Hematopoietic multipotent progenitor cell treated with erythropoietin and hydrocortisone succinate and interleukin-3 and kit ligand, for 17 days (in vitro differentiated cells): ENCODE measurements at places on chromosomes 6 and 20.
A peak's percentile ranks its signal among the peaks of the same experiment; 100 is the strongest.

- DNase-seq = no peak
Measured at GRCh38 chr6:34583861-34584604, 27.9 kb upstream of the SPDEF start.

DNA sequence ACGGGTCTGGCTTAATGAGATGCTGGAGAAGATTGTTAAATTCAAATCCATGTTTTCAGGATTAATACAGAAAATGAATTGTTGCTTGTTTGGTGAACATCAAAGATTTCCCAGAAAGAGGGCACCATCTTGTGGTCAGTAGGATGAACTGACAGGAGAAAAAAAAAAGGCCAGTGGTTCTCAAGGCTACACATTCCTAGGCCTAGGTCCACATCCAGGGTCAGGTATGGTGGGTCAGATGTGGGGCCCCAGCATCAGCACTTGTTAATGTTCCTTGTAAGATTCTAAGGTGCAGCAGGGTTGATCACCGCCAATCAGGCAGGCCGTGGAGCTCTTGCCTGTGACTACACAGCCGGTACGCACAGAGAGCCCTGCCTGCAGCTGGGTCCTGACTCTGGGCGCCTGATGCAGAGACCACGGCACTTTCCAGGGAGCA lies 34.0 kb upstream of the FOXO3 start:
- peak; percentile 56 for DNase-seq

GRCh38 chr6:90764001-90764400 lies 177.1 kb upstream of the MAP3K7 start:
- DNase-seq = no peak

DNA sequence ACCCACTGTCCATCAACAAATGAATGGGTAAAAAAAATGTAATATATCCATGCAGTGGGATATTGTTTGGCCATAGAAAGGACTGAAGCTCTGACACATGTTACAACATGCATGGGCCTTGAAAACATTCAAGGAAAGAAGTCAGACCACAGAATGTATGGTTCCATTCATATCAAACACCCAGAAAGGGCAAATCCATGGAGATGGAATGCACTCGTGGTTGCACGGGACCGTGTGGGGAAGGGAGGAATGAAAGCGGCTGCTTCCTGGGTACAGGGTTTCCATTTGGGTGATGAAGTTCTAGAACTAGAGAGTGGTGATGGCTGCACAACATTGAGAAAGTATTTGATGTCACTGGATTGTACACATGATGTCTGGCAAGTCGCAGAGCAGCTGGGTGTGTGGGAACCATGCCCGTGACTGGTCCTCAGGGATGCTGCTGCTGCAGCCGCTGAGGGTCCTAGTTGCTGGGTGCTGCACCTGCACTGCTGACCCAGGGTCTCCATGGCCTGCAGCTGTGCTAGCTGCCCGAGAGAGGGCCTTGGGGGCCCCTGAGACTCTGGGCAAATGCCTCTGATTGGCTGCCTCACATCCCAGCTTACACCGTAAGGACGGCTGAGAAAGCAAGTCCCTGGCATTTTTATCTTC lies 220.3 kb downstream of the NRN1 start:
- DNase-seq = no peak

DNA sequence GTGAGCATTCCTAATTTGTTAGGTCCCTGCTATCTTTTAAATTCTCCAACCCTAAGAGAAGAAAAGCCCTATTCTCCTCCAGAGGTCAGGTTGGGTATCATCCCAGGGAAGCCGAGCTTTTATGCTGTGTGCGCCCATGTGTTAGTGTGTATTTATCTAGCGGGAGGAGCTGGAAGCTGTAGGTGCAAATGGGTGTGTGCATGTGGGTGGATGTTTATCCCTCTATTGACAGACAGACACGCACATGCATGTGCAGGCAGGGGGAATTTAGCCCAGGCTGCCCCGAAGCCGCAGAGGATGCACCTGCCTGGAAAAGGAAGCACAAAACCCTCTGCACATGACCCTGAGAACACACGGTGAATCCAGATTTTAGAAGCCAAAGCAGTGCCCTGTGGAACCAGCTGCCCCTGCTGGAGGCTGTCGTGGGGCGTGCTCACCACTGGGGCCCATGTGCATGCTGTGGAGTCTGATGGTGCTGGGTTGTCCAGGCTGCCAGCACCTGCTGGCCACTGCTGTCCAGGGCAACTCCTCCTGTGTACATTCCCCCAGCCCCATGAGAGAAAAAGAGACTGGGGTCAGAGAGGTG lies 397.5 kb downstream of the TAF4 start:
- DNase-seq = no peak

DNA sequence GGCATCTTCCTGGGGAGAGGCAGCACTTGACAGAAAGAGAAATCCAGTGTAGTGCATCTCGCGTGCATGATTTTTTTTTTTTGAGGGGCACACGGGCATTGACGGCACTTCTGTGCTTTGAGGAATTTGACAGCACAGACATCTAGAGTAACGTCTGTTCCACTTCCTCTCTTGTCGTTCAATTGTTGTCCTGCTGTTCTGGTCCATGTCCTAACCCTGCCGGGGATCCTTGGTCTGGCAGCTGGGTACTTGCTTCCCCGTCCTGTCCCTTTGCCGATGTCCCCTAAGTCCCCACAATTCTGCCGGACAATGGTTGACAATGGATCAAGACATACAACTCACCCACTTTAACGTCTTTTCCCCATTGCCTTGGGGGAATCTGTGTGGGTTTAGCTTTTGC lies 46.0 kb upstream of the NAA20 start:
- DNase-seq = no peak

DNA sequence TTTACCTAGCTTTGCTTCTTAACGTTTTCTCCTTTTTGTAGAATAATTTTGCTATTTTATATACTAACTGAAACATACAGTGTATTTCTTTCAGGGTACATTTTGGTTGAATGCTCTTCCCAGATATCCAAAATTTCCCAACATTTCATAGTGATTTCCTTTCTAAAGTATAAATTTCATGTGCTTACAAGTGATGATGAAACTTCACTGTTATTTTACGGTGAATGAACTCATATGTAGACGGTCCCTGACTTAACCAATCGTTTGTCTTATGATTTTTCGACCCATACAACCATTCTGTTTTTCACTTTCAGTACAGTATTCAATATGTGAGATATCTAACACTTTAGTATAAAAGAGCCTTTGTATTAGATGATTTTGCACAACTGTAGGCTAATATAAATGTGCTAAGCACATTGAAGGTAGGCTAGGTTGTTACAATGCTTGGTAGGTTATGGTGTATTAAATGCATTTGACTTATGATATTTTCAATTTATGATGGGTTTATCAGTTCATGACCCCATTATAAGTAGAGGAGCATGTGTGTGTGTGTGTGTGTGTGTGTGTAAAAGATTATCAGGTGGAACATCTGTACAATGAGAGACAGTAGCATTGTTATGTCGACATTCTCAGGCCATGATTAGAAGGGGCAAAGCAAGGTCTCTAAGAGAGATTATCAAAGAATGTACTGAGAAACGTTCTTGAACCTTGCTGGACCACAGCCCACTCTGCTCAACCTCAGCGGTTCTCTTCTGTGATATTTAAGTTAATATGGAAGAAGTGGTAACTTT lies 20.9 kb downstream of the HIVEP1 start:
- no peak for DNase-seq

DNA sequence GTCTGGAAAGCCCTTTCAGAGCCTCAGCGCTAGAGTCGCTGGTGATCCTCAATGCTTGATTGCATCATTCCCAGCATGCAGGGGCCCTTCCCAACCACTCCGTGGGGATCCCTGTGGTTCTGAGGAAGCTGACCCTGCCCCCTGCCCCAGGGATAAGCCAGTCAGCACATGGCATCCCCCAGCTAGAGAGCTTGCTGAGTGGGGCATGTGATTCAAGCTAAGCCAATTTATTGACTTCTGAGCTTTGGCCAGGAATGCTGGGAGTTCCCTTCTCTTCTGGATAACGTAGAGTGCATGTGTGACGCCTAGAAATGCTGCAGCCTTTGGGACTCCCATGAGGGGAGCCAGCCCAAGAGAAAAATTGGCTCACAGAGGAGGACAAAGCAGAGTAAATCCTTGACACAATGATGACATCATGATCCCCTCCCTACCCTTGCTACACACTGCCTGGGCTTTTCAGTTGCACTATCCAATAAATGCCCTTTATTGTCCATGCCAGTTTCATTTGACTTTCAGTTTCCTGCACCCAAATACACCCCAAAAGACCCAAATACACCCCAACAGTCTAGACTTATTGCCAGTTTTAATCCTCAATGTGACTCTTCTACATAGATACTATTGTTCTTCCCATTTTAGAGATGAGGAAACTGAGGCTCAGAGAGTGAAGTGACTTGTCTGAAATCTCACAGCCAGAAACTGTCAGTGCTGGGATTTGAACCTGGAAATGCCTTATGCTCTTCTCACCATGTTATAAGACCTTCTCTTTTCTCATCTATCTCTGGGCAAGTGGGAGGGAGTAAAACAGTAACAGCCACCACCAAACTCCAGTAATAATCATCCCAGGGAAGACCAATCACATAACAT lies 34.3 kb downstream of the KCNB1 start:
- DNase-seq = no peak

GRCh38 chr6:93701526-93701925 lies 282.2 kb upstream of the EPHA7 start:
- no peak for DNase-seq

DNA sequence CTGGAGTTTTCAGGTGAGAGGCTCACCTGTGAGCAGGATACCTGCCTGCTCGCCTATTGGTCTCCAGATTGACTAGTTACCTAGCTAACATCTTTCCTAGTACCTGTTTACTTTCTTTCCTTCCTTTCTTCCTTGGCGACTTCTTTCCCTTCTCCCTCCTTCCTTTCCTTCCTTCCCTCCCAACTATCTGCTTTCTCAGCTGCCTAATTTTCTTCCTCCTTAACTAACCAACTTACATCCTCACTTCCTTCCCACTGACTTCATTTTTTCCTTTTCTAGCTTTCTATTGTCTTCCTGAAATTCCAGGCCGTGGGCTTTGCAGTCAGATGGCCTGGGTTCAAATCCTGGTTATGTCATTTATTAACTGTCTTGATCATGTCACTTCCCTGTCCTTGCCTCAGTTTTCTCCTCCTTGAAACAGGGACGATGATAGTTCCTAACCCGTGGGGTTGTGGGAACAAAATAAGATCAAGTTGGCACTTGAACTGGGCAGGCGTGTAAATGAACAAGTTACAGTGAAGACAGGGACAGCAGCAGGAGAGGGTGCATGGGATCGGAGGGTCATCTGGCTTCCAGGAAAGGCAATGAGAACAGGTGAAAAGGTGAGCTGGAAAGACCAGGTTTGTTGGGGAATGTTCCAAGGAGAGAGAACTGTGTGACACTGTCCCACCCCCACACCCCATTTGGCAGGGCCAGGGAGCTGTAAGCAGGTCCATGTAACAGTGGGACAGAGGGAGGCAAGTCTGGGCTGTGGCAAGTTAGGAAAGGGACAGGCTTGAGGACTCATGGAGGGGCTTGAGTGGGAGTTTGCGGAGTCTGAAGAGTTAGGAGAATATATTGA lies 540 bp downstream of the SGK2 start:
- no peak for DNase-seq

GRCh38 chr20:4041748-4042411 lies 26.5 kb upstream of the RNF24 start:
- DNase-seq = peak; percentile 59

DNA sequence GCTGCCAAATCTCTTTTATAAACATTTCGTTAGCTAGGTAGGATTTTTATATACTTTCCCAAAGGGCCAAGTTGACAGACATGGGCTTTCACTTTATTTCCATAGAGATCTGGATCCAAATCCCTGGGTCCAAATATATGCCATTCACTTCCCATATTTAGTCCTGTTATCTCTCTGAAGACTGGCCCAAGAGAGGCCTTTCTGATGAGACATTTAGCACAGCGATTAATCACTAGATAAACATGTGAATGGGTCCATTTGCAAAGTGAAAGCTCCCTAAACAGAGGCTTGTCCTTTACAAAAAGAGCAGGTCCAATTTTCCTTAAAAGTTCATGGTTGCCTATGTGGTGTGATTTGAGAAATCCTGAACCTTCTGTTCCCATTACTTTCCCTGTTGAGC lies 132.6 kb downstream of the TRMT11 start:
- DNase-seq = no peak

GRCh38 chr6:100176311-100176950 lies 182.4 kb upstream of the MCHR2 start:
- no peak for DNase-seq

DNA sequence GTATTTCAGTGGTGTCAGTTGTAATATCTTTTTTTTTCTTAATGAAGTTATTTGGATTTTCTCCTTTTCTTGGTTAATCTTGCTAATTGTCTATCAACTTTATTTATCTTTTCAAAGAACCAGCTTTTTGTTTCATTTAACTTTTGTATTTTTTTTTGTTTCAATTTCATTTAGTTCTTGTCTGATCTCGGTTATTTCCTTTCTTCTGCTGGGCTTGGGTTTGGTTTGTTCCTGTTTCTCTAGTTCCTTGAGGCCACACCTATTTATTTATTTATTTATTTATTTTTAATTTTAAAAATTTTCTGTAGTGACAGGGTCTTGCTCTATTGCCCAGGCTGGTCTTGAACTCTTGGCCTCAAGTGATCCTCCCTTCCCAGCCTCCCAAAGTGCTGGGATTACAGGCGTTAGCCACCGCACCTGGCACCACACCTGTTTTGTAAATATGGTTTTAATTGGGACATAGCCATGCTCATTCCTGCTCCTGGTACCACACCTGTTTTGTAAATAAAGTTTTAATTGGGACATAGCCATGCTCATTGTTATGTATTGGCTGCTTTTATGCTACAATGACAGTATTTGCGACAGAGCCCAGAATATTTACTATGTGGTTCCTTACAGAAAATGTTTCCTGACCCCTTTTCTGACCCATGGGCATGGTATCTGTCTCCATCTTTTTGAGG lies 22.2 kb downstream of the KDM1B start:
- DNase-seq = no peak
